Small intestine (tissue), 16 donors: ENCODE measurements at places on chromosomes 6 and 20.

DNA sequence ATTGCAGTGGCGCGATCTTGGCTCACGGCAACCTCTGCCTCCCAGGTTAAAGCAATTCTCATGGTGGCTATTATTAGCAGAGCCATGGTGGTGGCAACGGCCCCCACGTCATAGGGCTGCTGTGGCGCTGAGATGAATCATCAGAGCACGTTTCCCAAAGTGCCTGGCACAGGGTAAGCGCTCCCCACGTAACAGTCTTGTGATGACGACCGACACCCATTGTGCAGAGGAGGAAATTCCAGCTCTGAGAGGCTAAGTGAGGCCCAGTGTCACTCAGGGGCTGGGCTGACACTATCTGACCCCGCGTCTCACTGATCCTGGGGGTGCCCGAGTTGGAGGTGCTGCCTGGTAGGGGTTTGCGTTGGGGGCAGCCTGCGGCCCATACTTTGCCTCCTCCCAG is 16.2 kb downstream of the SUN5 start:
- no peaks in the 10 kb centered on the region for H3K27me3 ChIP-seq
- no peaks in the 10 kb centered on the region for H3K36me3 ChIP-seq

- no peaks in the 10 kb centered on the region for H3K36me3 ChIP-seq
- peak; percentile 69 for DNase-seq
- H3K4me1 ChIP-seq: peaks cover 18% of the 10 kb centered on the region
- H3K27ac ChIP-seq: peak overlapping the region; percentile 85
- H3K27me3 ChIP-seq: no peaks in the 10 kb centered on the region
These were observed 505 bp upstream of the WRNIP1 start for GRCh38 chr6:2764610-2765165.

DNA sequence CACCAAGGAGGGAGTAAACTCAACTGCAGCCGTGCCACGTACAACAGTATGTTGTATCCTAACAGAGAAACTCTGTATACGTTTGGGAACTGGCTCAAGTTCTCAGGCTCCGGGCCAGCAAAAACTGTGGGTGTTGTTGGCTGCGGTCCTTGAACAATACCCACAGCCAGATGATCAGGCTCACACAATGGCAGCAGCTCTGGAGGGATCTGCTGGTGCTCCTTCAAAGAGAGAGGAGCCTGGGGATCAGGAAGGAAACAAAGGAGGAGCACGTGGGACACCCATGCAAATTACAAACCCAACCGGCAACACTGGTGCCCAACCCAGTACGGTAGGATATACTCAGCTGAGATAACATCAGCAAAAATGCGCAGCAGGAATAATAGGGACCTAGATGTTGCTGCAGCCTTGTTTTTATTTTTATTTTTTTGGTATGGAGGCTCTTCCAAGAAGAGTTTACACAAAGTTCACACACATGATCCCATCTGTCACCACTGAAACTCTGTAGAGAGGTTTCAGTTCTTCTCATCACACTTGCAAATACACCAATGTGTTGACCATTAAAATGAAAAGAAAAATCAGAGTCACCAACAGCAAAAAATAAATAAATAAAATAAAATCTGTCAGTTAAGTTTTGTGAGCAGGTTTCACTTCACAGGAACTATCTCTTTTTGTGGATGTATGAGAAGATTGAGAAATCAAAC is 41.2 kb upstream of the PDE10A start:
- no peaks in the 10 kb centered on the region for H3K36me3 ChIP-seq
- H3K4me1 ChIP-seq: no peaks in the 10 kb centered on the region
- no peak for DNase-seq

DNA sequence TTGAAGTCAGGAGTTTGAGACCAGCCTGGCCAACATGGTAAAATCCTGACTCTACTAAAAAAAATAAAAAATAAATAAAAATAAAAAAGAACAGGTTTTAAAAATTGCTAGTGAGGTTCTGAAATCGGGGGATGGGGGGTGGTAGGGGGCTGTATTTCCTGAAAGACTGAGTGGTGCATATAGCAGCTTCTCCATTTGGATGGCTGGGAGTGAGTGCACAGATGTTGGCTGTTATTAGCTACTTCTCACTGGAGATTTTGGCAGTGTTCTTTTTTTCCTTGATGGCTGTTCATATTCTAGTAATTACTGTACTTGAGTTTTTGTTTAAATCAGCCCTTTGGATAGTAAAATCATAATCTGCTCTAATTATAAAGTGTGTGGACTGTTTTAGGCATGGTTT is 79.8 kb downstream of the RTN4IP1 start:
- no peak overlapping the region for H3K4me3 ChIP-seq
- H3K27me3 ChIP-seq: no peaks in the 10 kb centered on the region
- H3K36me3 ChIP-seq: peaks cover 15% of the 10 kb centered on the region
- no peak overlapping the region for H3K27ac ChIP-seq
- no peaks in the 10 kb centered on the region for H3K4me1 ChIP-seq
- no peak for DNase-seq

GRCh38 chr20:39880890-39881289 is 808.1 kb downstream of the MAFB start:
- no peaks in the 10 kb centered on the region for H3K4me1 ChIP-seq
- H3K27me3 ChIP-seq: no peaks in the 10 kb centered on the region
- no peak for DNase-seq
- no peaks in the 10 kb centered on the region for H3K36me3 ChIP-seq

DNA sequence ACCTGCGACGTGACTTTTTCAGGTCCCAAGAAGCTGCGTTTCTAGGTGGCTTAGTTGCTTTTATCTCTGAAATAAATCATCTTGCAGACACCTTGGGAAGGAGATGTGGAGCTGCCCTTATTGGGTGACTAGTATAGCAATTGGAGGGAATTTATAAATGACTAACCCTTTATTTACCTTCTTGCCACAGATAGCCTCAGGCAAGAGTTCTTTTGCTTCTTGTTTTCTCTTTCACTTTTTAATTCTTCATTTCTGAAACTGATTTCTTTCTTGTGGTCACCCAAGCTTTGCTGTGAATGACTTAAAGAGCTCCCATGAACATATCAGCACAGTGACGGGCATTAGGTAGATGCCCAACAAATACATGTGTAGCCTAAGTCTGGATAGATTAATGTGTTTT is 3.0 kb downstream of the ADGRF4 start:
- peak; percentile 8 for DNase-seq
- H3K27ac ChIP-seq: no peak overlapping the region
- no peak overlapping the region for H3K4me3 ChIP-seq
- H3K27me3 ChIP-seq: no peaks in the 10 kb centered on the region
- H3K36me3 ChIP-seq: no peaks in the 10 kb centered on the region

DNA sequence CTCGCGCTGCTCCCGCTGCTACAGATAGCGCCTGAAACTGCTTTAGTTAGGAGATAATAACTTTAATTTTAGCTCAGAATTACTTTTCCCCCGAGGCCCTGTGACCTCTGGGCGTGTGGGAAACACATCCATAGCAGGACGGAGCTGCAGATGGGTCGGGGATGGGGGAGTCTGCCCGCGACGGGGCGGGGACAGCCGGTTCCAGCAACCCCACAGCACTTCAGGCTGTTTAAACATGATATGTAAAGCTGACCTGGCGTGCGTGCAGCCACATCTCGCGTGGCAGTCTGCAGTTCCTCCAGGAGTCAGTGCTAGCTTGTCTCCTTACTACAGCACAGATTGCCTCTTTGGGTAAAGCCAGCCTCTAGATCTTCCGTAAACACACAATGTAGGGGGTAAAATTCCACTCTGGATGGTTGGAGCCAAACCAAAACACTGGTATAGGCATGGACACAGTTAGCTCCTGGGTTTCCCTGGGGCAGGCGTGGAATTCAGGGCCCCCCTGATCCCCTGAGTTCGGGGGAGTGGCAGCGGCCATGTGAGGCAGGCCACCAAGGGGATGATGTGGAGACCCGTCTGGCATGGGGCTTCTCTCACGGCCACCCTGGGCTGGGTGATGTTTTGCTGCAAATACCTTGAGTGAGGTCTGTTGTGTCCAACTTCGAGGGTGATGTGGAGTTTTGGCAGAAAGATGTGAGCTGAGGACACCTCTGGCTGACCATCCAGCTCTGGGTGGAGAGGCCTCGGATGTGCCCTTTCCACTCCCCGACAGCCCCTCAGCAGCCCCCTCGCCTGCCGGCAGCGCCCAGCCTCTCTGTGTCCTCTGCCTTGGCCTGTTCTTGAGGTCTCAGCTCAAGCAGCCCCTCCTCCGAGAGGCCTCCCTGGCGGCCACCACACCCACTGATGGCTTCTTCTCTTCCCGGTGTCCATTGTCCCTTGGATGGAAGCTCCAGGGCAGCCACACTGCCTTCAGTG is 214.5 kb downstream of the TAF4 start:
- no peaks in the 10 kb centered on the region for H3K27me3 ChIP-seq
- DNase-seq: no peak
- no peak overlapping the region for H3K4me3 ChIP-seq
- H3K4me1 ChIP-seq: no peaks in the 10 kb centered on the region

- no peak overlapping the region for H3K4me3 ChIP-seq
- H3K4me1 ChIP-seq: peaks cover 27% of the 10 kb centered on the region
- H3K27me3 ChIP-seq: no peaks in the 10 kb centered on the region
- peak overlapping the region; percentile 56 for H3K27ac ChIP-seq
These were observed 141.5 kb downstream of the VEGFA start for GRCh38 chr6:43911354-43912115.

DNA sequence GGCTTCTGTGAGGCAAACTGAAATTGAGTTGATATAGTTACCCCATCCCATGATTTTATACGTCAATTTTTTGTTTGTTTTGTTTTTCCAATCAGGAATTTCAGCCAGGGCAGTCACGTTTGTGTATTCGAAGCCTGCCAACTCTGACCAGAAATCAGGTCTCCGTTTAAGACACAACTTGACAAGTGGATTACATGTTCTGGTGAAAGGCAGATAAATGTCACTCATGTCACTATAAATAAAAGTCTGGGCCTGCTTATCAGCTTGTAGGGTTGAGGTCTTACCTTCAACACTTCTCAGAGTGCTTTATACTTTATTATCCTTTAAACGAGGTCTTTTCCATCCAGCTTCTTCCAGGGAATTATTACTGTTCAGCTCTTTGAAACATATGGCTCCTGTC is 8.4 kb upstream of the XRN2 start:
- no peaks in the 10 kb centered on the region for H3K4me1 ChIP-seq
- H3K4me3 ChIP-seq: no peak overlapping the region
- no peaks in the 10 kb centered on the region for H3K27me3 ChIP-seq
- H3K36me3 ChIP-seq: no peaks in the 10 kb centered on the region
- no peak overlapping the region for H3K27ac ChIP-seq
- DNase-seq: no peak

- no peaks in the 10 kb centered on the region for H3K27me3 ChIP-seq
- no peak overlapping the region for H3K27ac ChIP-seq
- H3K36me3 ChIP-seq: no peaks in the 10 kb centered on the region
- DNase-seq: peak; percentile 12
- H3K4me1 ChIP-seq: no peaks in the 10 kb centered on the region
These were observed 271.4 kb downstream of the EYA4 start for GRCh38 chr6:133512410-133513016.

DNA sequence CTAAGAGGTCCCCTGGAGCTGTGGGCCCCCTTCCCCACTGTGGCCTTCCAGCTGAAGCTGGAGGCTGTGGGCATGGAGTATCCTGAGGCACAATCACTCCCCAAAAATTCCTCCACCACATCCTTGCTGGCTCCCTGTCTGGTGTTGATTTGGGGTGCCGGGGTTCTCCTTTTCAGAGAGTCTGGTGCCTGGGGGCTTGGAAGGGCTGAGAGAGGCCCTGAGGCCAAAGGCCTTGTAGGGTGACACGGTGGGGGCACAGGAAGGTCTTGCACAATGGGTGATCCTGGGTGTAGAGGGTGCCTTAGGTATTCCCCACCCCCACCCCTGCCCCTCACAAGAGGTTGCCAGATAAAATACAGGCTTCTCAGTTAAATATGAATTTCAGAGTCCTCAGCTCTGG is 33.2 kb upstream of the VEGFA start:
- no peak for DNase-seq
- no peak overlapping the region for H3K4me3 ChIP-seq
- H3K4me1 ChIP-seq: no peaks in the 10 kb centered on the region
- no peaks in the 10 kb centered on the region for H3K36me3 ChIP-seq
- H3K27me3 ChIP-seq: no peaks in the 10 kb centered on the region
- no peak overlapping the region for H3K27ac ChIP-seq

GRCh38 chr6:156881687-156882629 is 104.8 kb downstream of the ARID1B start:
- no peak overlapping the region for H3K4me3 ChIP-seq
- peaks cover 8% of the 10 kb centered on the region for H3K4me1 ChIP-seq
- no peaks in the 10 kb centered on the region for H3K27me3 ChIP-seq
- no peak for DNase-seq

- H3K27me3 ChIP-seq: no peaks in the 10 kb centered on the region
- no peak for DNase-seq
- no peaks in the 10 kb centered on the region for H3K36me3 ChIP-seq
- H3K4me1 ChIP-seq: no peaks in the 10 kb centered on the region
These were observed 142.2 kb upstream of the MAP3K7 start for GRCh38 chr6:90729057-90729456.

GRCh38 chr6:38831865-38832264 is 116.8 kb downstream of the DNAH8 start:
- H3K27me3 ChIP-seq: no peaks in the 10 kb centered on the region
- H3K27ac ChIP-seq: no peak overlapping the region
- H3K4me3 ChIP-seq: no peak overlapping the region
- DNase-seq: no peak

DNA sequence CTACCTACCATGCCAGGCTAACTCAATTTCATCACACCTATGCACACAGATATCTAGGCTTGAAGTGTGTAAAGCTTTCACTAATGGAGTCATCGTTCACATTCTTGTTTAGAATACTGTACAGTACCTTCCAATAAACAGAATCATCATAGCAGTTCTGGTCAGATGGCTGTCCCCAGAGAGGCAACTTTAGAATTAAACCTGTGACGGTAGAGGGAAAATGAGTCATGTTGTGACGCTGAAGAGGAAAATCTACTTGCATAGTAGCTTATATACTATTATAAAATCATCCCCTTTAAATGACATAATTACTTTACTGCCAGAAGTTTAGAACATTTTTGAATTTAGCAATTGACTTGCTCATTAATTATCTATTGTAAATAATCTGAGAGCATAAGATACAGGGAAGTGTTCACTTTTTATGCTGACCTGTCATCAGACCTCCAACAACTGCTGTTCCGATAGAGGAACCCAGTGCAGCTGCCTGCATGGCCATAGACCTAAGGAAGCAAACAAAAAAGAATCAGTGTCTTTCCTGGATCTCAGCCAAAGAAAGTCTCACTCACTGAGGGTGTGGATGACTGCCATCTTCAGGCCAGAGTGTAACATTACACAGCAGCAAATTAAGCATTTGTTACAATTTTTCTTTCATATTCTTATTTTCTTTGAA is 29.8 kb downstream of the RHAG start:
- no peaks in the 10 kb centered on the region for H3K4me1 ChIP-seq
- no peaks in the 10 kb centered on the region for H3K36me3 ChIP-seq
- H3K4me3 ChIP-seq: no peak overlapping the region
- no peak overlapping the region for H3K27ac ChIP-seq

- H3K27me3 ChIP-seq: no peaks in the 10 kb centered on the region
- H3K36me3 ChIP-seq: no peaks in the 10 kb centered on the region
- no peak overlapping the region for H3K4me3 ChIP-seq
- H3K27ac ChIP-seq: no peak overlapping the region
These were observed 7.3 kb upstream of the LBP start for GRCh38 chr20:38338849-38339520.

GRCh38 chr20:62838128-62838891 is 21.5 kb downstream of the COL9A3 start:
- DNase-seq: peak; percentile 97
- no peak overlapping the region for H3K4me3 ChIP-seq
- peak overlapping the region; percentile 92 for H3K27ac ChIP-seq
- H3K27me3 ChIP-seq: peaks cover 2% of the 10 kb centered on the region

GRCh38 chr6:45655745-45656476 is 278.2 kb upstream of the SUPT3H start:
- no peaks in the 10 kb centered on the region for H3K36me3 ChIP-seq
- H3K4me3 ChIP-seq: no peak overlapping the region
- no peaks in the 10 kb centered on the region for H3K4me1 ChIP-seq
- no peak overlapping the region for H3K27ac ChIP-seq
- no peak for DNase-seq
